T-helper 9 cell (primary cell): ENCODE measurements at places on chromosomes 1 and 21.

DNA sequence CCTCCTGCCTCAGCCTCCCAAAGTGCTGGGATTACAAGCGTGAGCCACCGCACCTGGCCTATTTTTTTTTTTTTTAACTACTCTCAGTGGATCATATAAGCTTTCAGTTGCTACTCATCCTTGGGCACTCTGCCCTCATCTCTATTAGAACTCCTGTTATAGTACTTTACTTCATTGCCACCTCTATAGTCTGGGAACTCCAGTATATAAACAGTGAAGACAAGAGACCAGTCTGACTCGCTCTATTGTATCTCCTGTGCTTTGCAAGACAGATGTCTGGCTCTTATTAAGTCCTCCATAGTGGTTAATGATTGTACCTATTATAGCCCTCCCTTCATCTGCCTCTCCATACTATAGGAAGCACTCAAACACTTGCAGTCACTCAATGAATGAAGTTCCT lies 15.1 kb downstream of the KHDRBS1 start:
- no peak for DNase-seq

GRCh38 chr1:180181048-180181447 lies 26.4 kb downstream of the QSOX1 start:
- DNase-seq: no peak

DNA sequence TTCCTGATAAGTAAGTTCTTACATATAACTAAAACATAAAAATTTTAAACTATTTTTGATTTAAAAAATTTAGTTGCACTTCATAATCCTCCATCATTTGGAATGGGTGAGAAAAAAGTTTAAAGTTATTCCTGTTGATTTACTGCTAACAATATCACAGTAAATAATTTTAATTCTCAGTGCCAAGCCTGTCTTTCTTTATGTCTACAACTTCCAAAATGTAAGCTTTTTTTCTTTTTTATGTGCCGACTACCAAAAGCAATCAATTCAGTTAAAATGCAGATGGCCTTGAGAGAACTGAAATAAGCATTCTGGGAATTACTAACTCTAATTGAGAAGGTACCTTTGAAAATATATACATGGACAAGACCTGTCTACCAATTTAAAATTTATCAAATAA lies 1224.3 kb upstream of the B3GALT2 start:
- no peak for DNase-seq

GRCh38 chr1:71276466-71276865 lies 195.6 kb upstream of the ZRANB2 start:
- no peak for DNase-seq

GRCh38 chr1:178030467-178030866 lies 60.6 kb upstream of the SEC16B start:
- DNase-seq: no peak

DNA sequence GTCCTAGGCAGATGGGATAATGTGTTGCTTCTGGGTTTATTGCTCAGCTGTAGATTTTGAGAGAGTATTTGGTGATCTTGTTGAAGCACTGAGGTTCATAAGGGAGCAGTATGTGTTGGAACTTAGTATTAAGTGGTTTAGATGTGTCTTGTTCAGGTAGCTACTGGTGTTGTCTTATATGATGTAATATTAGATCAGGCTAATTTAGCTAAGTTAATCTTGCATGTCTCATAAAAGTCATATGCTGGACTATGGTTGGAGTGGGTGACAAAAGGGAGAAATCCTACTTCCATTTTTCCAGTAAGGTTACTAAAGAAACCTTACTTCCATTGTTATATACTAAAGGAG lies 196.4 kb downstream of the CLEC20A start:
- DNase-seq: no peak

- no peak for DNase-seq
Measured at GRCh38 chr1:230823426-230823825, 44.9 kb downstream of the C1orf198 start.

DNA sequence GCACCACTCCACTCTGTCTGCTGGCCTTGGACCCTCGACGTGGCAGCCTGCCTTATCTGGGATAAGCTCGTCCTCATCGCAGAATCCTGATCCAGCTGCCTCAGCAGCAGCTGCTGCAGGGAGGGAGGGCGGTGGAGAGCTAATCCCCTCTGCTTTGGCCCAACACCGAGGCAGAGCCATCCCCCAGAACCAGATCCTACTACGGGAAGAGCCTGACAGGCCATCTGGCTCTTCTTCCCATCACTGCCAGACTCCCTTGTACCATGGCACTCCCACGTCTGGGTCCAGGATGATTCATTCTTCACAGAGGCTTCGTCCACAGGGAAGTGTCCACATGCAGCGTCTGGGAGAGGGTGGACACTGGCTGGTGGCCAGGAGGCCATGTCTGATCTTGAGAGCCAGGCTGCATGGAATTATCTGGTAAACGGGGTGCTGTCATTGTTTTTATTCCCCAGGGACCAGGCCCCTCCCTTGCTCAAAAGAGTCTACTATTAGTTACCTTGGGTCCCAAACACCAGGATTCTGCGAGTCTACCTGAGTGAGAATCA lies 14.6 kb upstream of the PKP1 start:
- DNase-seq: no peak

DNA sequence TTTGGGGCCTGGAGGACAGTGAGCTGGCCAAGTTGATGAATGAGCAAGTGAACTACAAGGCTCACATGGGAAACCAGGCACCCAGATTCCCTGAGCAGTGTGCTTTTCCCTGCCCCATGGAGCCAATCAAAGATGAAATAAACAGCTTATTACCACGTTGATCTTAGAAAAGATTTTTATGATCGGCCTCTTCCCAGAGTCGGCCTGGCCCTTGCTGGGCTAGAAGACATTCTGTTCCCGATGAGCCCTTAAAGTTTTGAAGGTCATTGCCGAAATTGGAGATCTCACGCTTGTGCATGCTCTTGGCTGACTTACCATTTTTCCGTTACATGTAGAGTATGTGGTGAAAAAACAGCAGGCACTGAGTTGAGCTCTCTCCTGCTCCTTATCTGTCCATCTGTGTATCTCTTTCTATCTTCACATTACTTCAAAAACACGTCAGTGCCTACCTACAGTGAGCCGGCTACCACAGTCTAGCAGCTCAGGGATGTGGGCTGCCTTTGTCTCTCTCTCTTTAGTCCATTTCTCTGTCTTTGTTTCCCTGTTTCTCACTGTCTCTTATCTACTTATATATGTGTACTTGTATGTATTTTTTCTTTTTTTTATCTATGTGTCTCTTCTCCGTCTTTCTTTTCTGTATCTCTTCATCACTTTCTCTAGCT lies 248.8 kb upstream of the USP24 start:
- DNase-seq: no peak

- DNase-seq: no peak
Measured at GRCh38 chr21:39363607-39364555, 15.0 kb upstream of the HMGN1 start.

DNA sequence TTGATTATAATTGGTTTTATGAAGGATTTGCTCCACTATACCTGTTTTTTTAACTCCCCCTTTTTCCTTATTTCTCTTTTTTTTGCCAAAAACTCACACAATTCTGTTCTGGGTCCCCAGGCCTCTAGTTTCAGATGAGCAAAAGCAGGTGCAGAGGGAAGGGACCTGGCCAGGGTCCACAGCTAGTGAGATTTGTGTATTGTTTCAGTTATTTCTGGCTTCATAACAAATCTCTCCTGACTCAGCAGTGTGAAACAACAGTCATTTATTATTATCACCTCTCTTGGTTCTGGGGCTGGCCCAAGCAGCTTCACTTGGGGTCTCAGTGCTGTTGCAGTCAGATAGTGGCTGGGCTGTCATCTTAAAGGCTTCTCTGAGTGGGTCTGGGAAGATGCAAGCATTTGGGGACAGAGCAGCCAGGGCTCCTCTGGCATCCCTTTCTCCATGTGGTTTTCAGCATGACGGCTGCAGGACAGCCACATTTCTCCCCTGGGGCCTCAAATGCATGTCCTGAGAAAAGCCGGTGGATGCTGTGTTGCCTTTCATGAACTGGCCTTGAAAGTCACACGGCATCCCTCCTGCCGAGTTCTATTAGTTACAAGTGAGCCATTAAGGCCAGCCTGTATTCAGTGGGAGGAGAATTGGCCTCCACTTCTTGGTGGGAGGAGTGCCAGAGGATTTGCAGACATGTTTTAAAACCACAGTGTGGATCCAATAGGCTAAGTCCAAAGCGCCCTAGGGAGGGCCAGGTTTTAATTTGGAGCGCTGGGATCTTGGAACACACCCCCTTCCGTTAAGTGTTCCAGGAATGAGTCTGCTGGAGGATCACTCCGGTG lies 137.1 kb downstream of the CAMTA1 start:
- no peak for DNase-seq

- DNase-seq: no peak
Measured at GRCh38 chr1:231924180-231924579, 297.6 kb downstream of the DISC1 start.

- DNase-seq: no peak
Measured at GRCh38 chr1:61569303-61569621, 155.7 kb downstream of the TM2D1 start.

GRCh38 chr1:202553560-202554038 lies 156.7 kb downstream of the SYT2 start:
- no peak for DNase-seq

DNA sequence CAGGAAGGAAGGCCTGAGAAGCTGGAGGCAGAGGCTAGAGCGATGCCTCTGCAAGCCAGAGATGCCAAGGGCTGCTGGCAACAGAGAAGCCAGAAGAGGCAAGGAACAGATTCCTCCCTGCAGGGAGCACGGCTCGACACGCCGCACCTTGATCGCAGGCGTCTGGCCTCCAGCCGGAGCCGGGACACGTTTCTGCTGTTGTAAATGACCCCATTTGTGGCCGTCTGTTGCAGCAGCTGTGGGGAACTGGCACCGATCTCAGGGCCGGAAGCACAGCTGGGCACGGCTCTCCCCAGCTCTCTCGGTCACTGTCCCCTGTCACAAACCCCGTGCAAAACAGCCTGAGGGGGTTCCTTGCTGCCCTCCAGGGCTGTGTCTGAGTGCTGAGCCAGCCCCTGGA lies 59.6 kb downstream of the SIK1 start:
- DNase-seq: no peak

GRCh38 chr21:32712641-32713040 lies 15.2 kb downstream of the SYNJ1 start:
- DNase-seq: no peak

- no peak for DNase-seq
Measured at GRCh38 chr1:206963740-206964139, 6.5 kb downstream of the FCAMR start.

GRCh38 chr1:192635939-192636338 lies at the start of gene RGS13:
RGS13 (plus strand) TSS chr1:192636147; CDS start chr1:192644335, 8,188 bp downstream.
- no peak for DNase-seq

GRCh38 chr1:111907321-111907720 lies 82.1 kb downstream of the KCND3 start:
- DNase-seq: no peak

DNA sequence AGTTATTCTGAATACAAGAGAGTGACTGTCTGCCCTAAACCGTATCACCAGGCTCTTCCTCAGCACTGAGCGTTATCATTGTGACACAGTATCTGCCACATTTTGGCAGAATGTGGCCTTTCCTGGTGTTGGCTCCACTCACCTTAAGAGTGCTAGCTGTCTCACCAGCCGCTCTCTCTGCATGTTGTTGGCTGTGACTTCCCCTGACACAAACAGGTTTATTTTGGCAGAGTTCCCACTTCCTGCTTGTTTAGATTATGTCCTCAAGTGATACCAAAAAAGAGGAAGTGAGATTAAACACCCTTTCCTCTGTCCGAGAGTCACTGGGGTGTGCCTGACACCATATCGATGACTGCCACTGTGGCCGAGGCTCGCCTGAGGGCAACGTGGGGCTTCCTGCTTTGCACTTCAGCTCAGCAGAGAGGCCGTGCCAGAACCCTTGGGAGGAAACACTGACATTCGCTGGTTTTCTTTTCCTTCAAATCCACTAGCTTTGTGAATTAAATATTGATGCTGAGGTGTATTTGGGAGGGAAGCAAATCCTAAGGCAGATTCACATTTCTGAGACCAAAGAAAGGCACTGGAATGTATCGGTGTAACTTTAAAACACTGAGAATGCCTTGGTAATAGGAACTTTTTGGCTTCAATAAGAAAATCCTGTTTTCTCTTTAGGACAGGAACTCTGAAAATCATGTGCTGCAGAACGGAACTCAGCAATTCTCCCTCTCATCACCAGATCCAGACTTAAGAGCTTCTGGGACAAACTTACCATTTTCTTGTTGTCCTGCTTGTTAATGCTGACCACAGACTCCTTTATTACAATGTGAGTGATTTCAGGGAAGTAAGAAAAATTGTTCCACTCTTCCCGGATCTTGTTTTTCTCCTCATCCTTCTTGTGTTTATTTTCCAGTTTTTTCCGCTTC lies 102.1 kb downstream of the JAK1 start:
- DNase-seq: peak; percentile 17

DNA sequence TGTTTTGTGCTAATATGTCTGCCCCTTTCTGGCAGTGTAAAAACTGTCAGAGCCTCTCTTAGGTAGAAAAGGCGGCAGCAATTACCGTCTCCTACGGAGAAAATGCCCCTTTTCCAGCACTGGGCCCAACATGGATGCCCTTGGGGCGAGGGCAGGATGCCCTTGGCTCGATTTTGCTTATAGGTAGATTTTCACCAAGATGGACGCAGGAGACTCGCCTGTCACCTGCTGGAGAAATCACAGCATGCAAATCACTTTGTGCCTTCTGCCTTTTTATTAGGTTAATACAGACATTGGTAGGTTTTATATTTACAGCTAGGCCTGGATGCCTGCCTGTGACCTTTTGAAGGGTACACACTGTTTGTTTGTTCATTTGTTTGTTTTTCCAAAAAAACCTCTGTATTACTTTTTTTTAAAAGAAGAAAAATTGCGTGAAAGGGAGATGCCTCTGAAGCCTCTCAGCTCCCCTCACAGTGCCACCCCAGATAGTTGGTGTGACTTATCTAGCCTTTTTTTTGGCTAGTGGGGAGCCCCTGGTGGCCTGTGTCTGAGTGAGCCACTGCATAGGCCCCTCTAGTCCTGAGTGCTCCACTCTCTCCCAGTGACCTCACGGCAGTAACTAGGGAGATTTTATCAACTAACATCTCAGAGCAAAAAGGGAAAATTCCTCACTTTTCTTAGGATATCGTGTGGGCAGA lies 2.5 kb downstream of the ATP1B1 start:
- DNase-seq: no peak

DNA sequence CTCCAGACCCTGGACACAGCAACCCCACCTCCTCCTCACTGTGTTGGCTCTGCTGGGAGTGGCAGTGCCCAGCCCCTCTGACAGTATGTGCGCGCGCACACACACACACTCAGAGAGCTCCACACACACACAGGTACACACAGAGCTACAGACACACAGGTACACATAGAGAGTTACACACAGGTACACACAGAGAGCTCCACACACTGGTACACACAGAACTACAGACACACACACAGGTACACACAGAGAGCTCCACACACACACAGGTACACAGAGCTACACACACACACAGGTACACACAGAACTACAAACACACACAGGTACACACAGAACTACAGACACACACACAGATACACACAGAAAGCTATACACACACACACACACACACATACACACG lies 6.3 kb upstream of the PRKCZ start:
- DNase-seq: no peak
